ENCODE measurements at places on chromosomes 5 and 9. TPM values are rescaled to one million over a fixed set of nuclear protein-coding genes. Genes with fewer than 3 reads are reported as not detected.

Gene PCDHA1
- polyA plus RNA-seq, result 0.06 TPM

DNA sequence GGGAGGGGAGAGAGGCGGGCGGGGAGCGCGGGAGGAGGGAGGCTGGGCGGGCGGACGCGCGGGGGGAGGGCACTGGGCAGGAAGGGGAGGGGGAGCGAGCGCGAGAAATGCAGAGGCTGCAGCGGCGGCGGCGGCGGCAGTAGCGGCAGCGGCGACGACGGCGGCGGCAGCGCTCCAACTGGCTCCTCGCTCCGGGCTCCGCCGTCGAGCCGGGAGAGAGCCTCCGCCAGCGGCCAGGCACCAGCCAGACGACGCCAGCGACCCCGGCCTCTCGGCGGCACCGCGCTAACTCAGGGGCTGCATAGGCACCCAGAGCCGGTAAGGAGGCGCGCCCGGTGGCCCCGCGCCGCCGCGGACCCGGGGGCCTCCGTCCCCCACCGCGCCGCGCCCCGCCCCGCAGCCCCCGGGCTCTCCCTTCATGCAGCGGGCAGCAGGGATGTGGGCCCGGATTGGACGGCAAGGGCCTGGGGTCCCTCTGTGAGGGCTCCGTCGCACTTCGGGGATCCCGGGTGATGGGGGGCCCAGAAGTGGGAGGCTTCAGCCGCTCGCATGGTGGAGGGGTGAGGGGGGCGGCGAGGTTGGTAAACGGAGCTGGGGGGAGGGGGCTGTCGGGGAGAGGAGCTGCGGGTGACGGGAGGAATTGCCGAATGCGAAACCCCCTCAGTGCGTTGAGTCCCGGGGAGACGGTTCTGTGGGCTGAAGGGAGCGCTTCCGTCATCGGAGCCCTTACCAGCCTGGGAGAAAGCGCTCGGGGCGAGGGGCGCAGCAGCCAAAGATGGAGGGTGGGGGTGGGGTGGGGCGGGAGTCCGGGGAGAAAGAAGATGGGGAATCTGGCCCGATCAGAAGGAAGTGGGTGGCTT lies at the start of gene BASP1:
BASP1 (plus strand) TSS at position 139 of the 860 bp plus-strand sequence. CDS start 57,586 bp downstream, outside the sequence.
- DNase-seq, result peak; percentile 60

Gene TAF1L
- polyA plus RNA-seq, result 0.10 TPM

DNA sequence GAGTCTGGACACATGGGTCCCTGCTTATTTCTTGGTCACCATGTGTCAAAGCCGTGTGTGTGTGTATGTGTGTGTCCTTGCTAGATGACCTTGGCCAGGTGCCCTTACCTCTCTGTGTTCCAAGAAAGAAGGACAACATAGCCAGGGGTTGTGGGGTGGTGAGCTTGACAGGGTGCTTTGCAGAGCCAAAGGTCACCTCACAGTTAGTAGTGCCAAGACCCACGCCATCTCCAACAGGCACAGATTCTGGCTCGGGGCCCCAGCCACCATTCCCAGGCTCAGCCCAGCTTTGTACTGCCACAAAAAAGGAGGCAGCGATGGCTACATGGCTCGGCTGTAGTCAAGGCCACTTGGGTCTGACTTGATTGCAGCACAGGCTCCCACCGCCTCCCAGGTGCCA lies 39.5 kb downstream of the CXXC5 start:
- DNase-seq, result no peak

GRCh38 chr5:43037636-43038495 lies 2.3 kb downstream of the ANXA2R start:
- no peak for DNase-seq
